ENCODE measurements at places on chromosomes 5 and 9.

DNA sequence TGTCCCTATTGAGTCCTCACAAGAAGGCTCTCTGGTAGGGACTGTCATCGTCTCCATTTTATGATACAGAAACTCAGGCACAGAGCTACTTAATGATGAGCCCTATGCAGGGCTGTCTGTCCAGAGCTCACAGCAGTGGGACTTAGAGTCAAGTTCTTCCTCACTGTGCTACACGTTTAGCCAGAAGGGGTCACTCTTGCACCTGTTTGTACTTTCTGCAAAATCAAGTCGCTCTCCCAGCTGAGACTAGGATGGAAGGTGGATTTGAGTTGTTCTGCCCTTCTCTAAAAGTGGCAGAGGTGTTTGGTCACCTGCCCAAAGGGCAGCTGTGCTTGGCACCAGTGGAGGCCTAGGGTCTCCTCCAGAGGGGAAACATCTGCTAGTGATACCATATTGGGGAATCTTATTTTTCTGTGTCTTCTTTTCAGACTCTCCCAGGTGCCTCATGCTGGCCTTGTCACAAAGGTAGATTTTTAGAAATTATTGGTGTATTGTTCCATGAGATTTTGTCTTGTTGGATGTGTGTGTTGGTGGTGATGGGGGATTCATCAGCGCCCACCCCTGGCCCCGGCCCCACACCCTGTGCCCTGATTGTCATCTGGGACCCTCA, 104.2 kb downstream of the PPARGC1B start:
- no peak overlapping the region for H3K27ac ChIP-seq
- H3K4me1 ChIP-seq = peaks cover 6% of the 10 kb centered on the region
- DNase-seq = peak; percentile 71
- H3K36me3 ChIP-seq = no peaks in the 10 kb centered on the region
- H3K4me3 ChIP-seq = no peak overlapping the region
- H3K27me3 ChIP-seq = no peaks in the 10 kb centered on the region

DNA sequence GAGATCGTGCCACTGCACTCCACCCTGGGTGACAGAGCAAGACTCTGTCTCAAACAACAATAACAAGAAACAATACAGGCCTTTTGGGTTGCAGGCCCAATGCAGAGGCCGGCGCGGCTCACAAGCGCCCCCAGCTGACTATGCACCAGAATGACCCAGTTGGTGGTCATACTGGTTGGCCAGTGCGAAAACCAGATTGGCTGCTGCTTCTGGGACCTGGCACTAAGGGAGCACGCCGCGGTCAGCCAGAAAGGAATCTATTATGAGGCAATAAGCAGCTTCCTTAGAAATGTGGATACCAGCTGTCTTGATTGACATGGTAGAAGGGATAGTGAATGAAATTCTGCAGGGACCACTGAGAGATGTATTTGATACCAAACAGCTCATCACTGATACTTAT, 35.0 kb downstream of the RANBP17 start:
- no peaks in the 10 kb centered on the region for H3K36me3 ChIP-seq
- H3K4me3 ChIP-seq = no peak overlapping the region
- H3K27ac ChIP-seq = no peak overlapping the region
- H3K4me1 ChIP-seq = no peaks in the 10 kb centered on the region
- no peak for DNase-seq

GRCh38 chr5:136081217-136081591, 51.4 kb upstream of the SMAD5 start:
- H3K27me3 ChIP-seq = peaks cover 51% of the 10 kb centered on the region
- no peak overlapping the region for H3K27ac ChIP-seq
- peaks cover 7% of the 10 kb centered on the region for H3K4me1 ChIP-seq
- H3K4me3 ChIP-seq = no peak overlapping the region
- no peak for DNase-seq

GRCh38 chr9:78606001-78606379, 309.1 kb downstream of the PSAT1 start:
- no peak for DNase-seq
- H3K36me3 ChIP-seq = no peaks in the 10 kb centered on the region
- H3K27ac ChIP-seq = no peak overlapping the region
- no peaks in the 10 kb centered on the region for H3K27me3 ChIP-seq
- H3K4me1 ChIP-seq = no peaks in the 10 kb centered on the region
- H3K4me3 ChIP-seq = no peak overlapping the region

DNA sequence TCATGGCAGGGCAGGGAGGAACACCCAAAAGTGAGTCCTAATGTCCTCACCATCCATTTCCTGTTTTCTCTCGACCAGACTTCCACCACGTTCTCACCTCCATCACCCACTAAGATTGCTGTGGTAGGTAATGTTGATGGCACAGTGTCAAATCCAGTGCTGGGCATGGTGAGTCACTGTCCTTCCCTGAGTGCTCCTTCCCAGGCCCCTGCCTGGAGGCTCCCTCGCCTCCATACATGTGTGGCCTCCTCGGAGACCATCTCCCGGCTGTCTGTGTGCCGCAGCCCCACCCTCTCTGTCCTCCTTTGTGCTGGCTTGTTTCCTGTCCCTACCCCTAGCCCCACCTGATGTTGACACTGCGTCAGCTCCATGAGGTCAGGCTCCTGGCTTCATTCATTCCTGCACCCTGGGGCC, 177.5 kb downstream of the SYK start:
- peaks cover 15% of the 10 kb centered on the region for H3K27me3 ChIP-seq
- DNase-seq = no peak

DNA sequence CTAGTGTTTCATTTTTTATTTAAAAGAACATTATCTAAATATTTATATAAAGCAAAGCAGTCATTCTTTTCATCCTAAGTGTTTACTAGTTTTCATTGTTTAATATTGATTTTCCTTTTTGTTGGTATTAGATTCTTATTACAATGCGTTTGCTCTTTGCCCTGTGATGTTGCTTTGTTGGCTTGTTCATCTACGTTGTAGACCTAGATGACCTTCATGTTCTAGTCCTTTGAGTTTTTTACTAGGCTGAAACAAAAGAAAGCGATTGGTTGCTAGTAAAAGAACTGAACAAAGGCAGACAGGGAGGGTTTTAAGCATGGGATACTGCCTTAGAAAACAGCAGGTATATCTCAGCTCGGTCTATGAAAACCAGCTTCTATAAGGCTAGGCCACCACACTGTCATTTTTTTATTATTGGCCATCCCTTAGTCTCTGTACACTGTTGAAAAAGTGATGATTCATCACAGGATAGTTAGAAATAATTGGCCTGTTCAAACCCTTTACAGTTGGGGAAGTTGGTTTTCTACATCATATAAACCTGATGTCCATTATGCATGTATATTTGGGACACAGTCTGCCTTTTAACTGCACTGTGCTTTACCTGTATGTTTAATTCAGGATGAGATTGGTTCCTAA, 119.0 kb downstream of the ZCCHC7 start:
- H3K4me3 ChIP-seq = no peak overlapping the region
- peaks cover 14% of the 10 kb centered on the region for H3K36me3 ChIP-seq
- peaks cover under 1% of the 10 kb centered on the region for H3K4me1 ChIP-seq
- H3K27me3 ChIP-seq = no peaks in the 10 kb centered on the region
- DNase-seq = no peak
- no peak overlapping the region for H3K27ac ChIP-seq

- no peaks in the 10 kb centered on the region for H3K27me3 ChIP-seq
- no peaks in the 10 kb centered on the region for H3K4me1 ChIP-seq
- DNase-seq = no peak
- H3K27ac ChIP-seq = no peak overlapping the region
- no peak overlapping the region for H3K4me3 ChIP-seq
- H3K36me3 ChIP-seq = peaks cover 44% of the 10 kb centered on the region
Observed at GRCh38 chr5:151034422-151035379, 14.3 kb downstream of the GPX3 start.
